Body of pancreas (tissue), 4 donors: ENCODE measurements at places on chromosomes 3 and 15. TPM values are rescaled to one million over a fixed set of nuclear protein-coding genes. Genes with fewer than 3 reads are reported as not detected.

DNA sequence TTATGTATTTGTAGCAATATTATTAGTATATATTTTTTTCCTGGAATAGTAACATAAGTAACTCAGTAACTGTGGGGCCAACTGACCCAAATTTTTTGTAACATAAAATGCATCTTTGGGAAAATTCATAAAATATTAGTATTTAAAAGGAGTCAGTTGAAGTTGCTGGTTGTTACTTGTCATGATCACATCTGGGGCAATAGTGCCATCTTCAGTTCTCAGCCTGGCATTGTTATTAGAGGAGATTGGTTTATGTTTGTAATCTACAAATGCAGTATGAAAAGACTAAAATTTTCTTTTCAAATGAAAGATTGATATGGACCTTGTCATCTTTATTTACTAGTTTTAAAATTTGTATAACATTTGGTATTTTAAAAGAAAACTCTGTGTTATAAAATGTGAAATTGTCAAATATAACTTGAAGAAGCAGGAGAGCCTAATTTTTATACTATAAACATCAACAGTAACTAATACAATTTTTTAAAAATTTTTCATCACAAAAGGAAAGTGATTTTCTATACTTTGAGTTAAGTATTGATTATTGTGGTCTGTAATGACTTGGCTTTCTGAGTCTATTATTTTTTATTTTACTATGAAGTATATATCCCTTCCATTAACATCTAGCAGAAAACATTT, 38.8 kb upstream of the MLF1 start:
- H3K36me3 ChIP-seq, result no peaks in the 10 kb centered on the region
- DNase-seq, result no peak
- no peak overlapping the region for H3K4me3 ChIP-seq
- no peaks in the 10 kb centered on the region for H3K27me3 ChIP-seq

Gene AMOTL2
- 65.1 TPM for total RNA-seq

Gene RFT1
- 10.6 TPM for total RNA-seq

- no peak for DNase-seq
- no peaks in the 10 kb centered on the region for H3K27me3 ChIP-seq
- H3K36me3 ChIP-seq, result no peaks in the 10 kb centered on the region
- no peak overlapping the region for H3K4me3 ChIP-seq
Observed at GRCh38 chr15:23422946-23423708, 23.9 kb downstream of the GOLGA6L2 start.

DNA sequence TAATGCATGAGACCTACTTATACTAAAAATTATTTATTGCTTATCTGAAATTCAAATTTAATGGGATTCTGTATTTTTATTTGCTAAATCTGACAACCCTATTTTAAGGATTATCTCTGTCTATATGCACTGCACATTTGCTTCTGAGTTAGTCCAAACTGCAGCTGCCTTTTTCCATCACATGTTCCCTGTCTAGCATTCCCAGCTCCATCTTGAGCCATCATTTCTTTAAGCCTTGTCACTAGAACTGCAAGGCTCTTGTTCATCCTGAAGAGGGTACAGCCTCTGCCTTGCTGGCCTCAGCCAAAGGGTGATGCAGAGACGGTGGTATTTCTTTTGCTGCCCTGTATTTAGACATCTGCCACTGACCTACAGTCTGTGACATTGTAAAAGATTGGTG, 125.8 kb upstream of the STT3B start:
- H3K36me3 ChIP-seq, result no peaks in the 10 kb centered on the region
- H3K27me3 ChIP-seq, result no peaks in the 10 kb centered on the region
- H3K27ac ChIP-seq, result no peak overlapping the region
- no peak overlapping the region for H3K4me3 ChIP-seq

DNA sequence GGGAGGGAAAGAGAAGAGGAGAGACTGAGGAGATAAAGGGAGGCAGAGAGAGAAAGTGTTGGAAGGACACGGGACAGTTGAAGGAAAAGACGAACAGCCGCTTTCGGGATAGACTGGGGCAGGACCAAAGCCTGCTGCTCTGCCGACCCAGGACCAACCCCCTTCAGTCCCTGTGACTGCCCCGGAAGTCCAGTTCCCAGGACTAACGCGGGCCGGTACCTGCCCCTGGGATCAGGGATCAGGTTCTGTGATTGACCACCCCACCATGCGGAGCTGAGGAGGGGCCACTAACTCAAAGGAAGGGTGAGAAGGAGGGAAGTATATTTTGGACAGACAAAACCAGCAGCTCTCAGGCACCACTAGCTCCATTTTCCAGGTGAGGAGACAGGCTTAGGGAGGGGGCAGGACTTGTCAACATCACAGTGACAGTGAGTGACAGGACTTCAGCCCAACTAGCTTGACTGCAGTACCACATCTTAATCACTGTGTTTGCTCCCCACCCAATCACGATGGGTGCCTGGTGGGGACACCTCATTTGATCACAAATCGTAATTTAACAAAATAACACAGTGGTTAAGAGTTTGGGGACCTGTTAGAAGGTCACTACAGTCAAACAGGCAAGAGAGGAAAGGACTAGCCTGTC, 9.8 kb upstream of the EPHB3 start:
- H3K36me3 ChIP-seq, result no peaks in the 10 kb centered on the region
- H3K27me3 ChIP-seq, result no peaks in the 10 kb centered on the region
- DNase-seq, result no peak
- peaks cover 10% of the 10 kb centered on the region for H3K4me1 ChIP-seq
- no peak overlapping the region for H3K27ac ChIP-seq

DNA sequence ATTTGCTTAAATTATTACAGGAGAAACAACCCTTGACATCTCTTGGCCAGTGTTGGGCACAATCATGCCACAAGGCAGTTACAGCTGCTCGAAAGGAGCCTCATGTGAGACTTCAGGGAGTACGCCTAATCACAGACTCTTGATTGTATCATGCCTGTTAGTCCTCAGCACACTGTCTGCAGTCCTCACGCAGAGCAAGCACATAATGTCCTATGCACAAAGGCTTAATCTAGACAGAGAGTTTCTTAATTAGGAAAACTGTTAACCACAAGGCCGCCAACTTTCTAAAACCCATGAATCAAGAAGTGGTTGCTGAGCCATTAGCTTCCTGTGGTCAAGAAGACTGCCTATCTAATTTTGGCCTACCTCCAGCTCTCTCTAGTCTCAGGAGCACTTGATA, 172.0 kb downstream of the UNC13C start:
- H3K4me1 ChIP-seq, result no peaks in the 10 kb centered on the region
- DNase-seq, result no peak
- no peak overlapping the region for H3K27ac ChIP-seq
- no peaks in the 10 kb centered on the region for H3K36me3 ChIP-seq
- no peaks in the 10 kb centered on the region for H3K27me3 ChIP-seq

DNA sequence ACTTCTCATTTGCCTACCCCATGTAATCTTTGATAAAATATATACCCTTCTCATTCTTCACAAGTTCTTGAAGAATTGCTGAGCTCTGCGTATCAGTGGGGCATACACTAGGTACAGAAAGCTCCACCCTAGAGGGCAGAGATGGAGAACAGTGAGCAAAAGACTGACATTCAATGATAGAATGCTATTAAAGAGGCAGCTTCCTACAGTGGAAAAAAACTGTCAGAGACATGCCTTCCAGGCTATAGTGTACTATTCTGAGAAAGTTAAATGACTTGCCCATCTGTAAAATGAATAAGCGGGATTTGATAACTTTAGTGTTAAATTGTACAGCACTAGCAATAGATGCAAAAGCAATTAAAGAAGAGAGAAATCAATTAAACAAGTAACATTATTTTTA, 172.8 kb downstream of the SUCNR1 start:
- H3K36me3 ChIP-seq, result no peaks in the 10 kb centered on the region
- DNase-seq, result no peak
- no peak overlapping the region for H3K4me3 ChIP-seq
- H3K27me3 ChIP-seq, result no peaks in the 10 kb centered on the region
- no peaks in the 10 kb centered on the region for H3K4me1 ChIP-seq

- no peaks in the 10 kb centered on the region for H3K36me3 ChIP-seq
- no peaks in the 10 kb centered on the region for H3K4me1 ChIP-seq
- no peak overlapping the region for H3K4me3 ChIP-seq
- DNase-seq, result no peak
- H3K27me3 ChIP-seq, result no peaks in the 10 kb centered on the region
Observed at GRCh38 chr3:177563243-177563780, 366.0 kb upstream of the TBL1XR1 start.

Gene SCN11A
- 0.26 TPM for total RNA-seq

GRCh38 chr3:102057781-102058421, 208.6 kb downstream of the NFKBIZ start:
- DNase-seq, result no peak
- H3K4me1 ChIP-seq, result no peaks in the 10 kb centered on the region
- H3K36me3 ChIP-seq, result no peaks in the 10 kb centered on the region

DNA sequence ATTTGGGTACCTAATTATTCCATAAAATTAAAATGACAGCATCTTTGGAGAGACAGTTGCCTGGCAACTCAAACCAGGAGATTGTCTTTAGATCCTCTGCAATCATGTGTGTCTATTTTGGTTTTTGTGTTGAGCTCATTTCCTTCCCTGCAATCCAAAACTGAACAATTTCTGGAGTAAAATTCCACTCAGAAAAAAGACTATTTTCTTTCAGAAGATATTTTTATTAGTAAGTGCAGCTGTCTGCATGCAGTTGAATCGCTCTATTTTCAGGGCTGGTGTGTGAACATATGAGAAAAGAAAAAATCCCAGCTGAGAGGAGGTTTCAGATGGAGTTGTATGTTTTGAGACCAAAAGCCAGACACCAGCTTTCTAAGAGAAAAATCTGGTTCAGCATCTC, 41.9 kb upstream of the DYNC1LI1 start:
- no peaks in the 10 kb centered on the region for H3K4me1 ChIP-seq
- no peak for DNase-seq
- no peaks in the 10 kb centered on the region for H3K36me3 ChIP-seq
- no peak overlapping the region for H3K4me3 ChIP-seq

Gene KNG1
- not detected for total RNA-seq

Gene ECE2
- 18.8 TPM for total RNA-seq

DNA sequence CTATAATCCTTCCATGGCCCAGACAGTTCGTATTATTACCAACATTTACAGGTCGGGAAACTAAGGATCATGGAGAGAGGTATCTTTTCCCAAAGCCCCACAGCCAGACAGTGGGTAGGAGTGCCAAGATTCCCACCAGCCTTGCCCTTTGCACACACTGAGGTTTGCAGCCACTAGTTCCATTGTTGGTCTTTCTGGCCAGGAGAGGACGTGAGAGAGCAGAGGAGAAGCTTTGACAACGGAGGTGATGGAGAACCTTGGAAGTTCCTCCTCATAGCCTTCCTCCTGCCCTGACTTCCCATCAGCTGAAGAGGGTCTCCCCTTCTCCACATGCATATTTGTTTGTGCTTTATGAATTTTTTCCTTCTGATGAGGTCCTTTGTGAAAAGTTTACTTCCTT, 50.5 kb upstream of the PLCL2 start:
- H3K4me3 ChIP-seq, result no peak overlapping the region
- H3K27me3 ChIP-seq, result no peaks in the 10 kb centered on the region
- no peak overlapping the region for H3K27ac ChIP-seq

Gene A4GNT
- 1.8 TPM for total RNA-seq

Gene SKOR1
- total RNA-seq, result 0.78 TPM

- H3K4me3 ChIP-seq, result no peak overlapping the region
- no peak for DNase-seq
- H3K4me1 ChIP-seq, result peaks cover 18% of the 10 kb centered on the region
- no peak overlapping the region for H3K27ac ChIP-seq
Observed at GRCh38 chr3:57234613-57235575, 7.4 kb downstream of the APPL1 start.

DNA sequence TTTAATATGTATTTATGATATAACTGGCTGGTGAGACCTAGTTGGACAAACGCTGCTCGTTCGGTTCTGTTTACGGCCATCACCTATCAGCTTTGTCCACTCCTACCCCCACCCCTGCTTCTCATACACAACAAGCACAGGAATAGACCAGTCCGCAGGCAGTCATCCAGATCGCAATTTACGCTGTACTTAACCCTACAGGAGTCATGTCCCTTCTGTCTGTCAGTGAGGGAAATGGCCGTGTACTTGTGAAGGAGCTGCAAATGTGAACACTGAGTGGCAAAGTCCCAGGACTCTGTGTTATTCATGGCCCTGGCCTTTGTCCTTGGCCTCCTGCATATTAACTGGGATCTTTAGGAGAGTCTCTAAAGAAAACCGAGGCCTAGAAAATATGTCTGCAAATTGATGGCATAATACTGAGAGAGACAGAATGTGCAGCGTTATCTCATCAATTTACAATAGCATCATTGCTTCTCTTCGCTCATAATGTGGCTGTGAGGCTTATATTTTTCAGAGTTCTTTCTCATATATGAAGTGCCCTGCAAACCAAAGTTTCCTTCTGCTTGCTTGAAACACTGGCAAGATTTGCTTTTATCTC, 7.2 kb upstream of the ABHD10 start:
- DNase-seq, result no peak
- H3K4me3 ChIP-seq, result no peak overlapping the region
- no peaks in the 10 kb centered on the region for H3K36me3 ChIP-seq
- no peaks in the 10 kb centered on the region for H3K27me3 ChIP-seq
- no peak overlapping the region for H3K27ac ChIP-seq

- H3K4me1 ChIP-seq, result no peaks in the 10 kb centered on the region
- no peaks in the 10 kb centered on the region for H3K36me3 ChIP-seq
- H3K27ac ChIP-seq, result no peak overlapping the region
- DNase-seq, result no peak
Observed at GRCh38 chr3:194900854-194901522, 215.3 kb downstream of the FAM43A start.

Gene DLL4
- 3.6 TPM for total RNA-seq

DNA sequence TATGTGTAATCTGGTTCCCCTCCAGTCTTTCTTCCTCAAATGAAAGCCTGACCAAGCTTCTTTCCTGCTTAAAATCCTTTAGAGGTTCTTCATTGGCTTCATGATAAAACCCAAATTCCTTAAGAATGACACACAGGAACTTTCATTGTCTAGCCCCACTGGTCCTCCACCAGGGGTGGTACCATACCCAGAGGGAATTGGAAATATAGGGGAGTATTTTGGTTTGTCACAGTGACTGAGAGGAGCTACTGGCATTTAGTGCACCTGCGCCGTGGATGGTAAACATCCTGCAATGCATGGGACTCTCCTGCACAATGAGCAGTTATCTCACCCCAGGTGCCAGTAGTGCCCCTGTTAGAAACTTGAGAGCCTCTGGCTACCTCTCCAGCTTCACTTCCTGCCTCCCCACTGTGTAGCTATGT, 10.8 kb downstream of the ZWILCH start:
- no peaks in the 10 kb centered on the region for H3K27me3 ChIP-seq
- no peak for DNase-seq
- no peak overlapping the region for H3K4me3 ChIP-seq
- no peaks in the 10 kb centered on the region for H3K36me3 ChIP-seq
- H3K27ac ChIP-seq, result no peak overlapping the region
